ENCODE measurements at places on chromosomes 16 and 17.

DNA sequence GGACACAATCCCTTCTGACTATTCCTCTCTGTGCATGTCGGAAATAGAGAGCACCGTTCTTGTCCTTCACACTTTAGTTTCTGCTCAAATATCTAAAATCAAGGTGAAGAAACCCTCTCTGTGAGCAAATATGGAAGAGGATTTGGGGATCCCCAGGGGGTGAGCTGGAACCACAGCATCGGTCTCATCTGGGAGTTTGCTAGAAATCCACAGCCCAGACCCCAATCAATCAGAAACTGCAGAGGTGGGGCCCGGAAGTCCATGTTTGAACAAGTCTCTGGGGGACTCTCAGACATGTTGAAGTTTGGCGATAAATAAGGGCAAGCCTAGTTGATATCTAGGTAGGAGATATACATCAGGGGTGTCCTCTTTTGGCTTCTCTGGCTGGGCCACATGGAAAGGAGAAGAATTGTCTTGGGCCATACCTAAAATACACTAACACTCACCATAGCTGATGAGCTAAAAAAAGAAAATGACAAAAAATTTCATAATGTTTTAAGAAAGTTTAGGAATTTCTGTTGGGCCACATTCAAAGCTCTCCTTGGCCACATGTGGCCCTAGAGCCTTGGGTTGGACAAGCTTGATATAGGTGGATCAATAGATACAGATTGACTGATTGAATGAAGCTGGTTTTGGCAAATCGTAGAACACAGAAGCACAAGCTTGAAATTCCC is 168.0 kb upstream of the FOXF1 start:
- DNase-seq, result no peak

GRCh38 chr17:29746669-29747068 is 124.0 kb upstream of the CORO6 start:
- no peak for DNase-seq

DNA sequence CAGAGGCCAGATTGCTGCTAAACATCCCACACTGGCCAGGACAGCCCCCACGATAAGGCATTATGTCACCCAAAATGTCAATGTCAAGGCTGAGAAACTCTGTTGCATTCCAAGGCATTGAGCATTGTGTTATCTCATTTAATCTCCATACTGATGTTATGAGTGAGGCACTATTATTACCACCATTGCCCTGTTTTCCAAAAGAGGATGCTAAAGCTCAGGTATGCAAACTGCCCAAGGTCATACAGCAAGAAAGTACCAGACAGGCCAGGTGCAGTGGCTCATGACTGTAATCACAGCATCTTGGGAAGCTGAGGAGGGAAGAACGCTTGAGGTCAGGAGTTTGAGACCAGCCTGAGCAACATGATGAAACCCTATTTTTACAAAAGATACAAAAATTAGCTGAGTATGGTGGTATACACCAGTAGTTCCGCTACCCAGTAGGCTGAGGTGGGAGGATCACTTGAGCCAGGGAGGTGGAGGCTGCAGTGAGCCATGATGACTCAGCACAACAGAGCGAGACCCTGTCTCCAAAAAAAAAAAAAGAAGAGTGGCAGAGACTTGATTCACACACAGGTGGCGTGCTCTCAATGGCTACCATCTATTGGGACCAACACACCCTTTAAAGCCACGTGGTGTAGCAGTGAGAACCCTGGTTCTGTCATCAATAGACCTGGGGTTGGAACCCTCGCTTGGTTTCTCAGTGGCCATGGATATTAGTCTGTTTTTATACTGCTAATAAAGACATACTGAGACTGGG is 58.8 kb upstream of the GRIN2A start:
- no peak for DNase-seq

- no peak for DNase-seq
These were observed 77.5 kb downstream of the USP32 start for GRCh38 chr17:60314423-60314822.

GRCh38 chr17:32490101-32490482 is 3.3 kb downstream of the CDK5R1 start:
- DNase-seq, result no peak

GRCh38 chr17:50447870-50448595 is 20.6 kb downstream of the CHAD start:
- DNase-seq, result peak; percentile 25

DNA sequence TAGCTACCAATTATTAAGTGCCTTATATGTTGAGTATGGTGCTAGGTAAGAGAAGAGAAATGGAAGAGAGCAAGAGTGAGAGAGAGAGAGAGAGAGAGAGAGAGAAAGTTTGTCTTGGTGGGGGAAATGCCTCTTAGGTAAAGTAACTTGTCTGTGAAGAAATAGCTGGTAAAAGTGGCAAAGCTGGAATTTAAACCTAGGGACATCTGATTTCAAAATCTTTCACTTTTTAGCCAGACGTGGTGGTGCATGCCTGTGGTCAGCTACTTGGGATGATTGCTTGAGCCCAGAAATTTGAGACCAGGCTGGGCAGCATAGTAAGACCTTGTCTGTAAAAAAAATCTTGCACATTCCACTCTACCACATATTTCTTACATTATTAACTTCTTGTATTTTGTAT is 23.0 kb upstream of the CDR2 start:
- DNase-seq, result no peak

DNA sequence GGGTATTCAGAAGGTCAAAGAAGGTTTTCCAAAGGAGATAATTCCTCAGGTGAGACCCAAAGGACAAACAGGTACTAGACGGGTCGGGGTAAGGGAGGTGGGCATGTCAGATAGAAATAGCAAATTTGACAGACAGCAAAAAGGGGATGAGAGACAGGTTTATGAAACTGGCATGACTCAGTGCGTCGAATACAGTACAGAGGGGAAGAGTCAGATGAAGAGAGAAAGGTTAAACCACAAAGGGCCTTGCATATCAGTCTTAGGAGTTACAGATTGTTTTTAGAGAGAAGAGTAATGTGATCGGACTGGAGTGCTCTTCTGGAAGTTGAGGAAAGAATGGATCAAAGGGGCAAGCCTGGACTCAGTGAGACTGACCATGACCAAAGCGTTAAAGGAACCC is 88.4 kb downstream of the ZZEF1 start:
- no peak for DNase-seq

DNA sequence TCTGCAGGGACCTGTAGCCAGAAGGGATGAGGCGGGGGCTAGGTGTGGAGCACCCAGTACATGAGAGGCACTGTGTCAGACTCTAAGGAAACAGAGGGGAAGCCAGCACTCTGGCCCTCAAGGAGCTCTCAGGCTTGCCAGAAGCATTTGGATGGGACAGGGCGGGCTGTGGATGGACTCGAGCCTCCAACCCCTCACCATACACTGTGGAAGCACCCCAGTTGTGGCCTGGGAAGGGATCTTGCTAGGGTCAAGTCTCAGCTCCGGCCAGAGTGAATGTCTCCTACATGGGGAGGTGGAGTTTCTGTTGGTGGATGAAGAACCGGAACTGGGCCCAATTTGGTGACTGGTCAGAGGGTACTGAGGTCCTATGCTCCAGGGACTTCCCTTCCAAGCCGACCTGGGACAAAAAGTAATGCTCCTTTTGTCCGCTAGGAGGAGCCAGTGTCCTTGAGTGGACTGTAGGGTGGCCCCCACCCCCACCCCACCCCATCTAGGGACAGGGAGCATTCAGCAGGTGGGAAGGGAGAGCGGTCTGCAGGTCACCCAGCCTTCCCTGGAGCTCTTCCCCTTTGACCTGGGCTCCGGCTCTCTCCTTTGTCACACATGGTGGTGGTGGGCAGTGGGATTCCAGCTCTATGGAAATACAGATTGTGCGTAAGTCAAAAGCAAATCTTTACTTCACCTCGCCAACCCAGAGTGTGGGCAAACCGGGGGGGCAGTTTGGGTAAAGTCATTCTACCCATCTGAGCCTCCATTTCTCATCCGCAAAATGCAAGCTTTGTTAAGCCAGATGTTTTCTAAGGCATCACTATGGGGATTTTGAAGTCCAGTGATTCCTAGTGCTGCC is 20.4 kb upstream of the PHB1 start:
- DNase-seq, result no peak

GRCh38 chr17:6521586-6521985 is 34.8 kb downstream of the PITPNM3 start:
- DNase-seq, result no peak

DNA sequence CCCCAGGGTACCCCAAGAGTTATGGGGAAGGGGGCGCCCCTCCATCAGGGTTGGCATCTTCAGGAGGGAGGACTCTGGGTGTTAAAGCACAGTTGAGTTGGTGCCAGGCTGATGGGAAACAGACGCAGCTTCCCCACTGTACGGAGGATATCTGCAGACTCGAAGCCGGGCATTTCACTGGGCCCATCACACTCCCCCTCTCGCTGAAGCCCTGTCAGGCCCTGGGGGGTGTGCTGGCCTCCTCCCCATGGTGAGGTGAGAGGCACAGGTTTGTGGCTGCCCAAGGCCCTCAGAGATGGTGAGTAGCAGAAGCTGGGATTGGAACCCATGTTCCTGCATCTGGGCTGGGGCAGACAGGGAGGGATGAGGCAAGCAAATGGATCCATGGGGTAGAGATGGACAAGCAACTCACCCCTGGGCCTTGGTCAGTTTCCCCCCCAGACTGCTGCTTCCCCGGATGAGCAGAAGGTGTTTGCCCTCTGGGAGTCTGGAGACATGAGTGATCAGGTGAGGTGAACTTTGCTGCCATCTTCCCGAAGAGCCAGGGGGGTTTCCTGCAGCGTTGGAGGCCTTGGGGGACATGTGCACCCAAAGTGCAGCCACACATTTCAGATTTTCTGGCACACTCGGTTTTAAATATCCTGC is 31.0 kb downstream of the POLR3E start:
- no peak for DNase-seq

DNA sequence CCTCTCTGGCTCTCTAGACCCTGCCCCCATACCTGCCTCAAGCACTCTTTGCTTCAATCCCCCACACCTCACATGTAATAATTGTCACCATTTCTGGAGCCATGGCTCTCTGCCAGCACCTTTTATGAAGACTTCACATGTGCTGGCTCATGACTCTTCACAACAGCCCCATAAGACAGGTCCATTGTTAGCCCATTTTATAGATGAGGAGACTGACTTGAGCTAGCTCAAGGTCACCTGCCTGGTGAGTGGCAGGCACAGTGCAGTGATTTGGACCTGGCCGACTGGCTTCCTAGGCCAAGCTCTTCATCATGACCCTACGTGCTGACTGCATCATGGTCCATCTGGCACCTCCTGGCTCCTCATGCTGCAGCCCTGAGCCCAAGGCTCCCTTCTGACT is 25.0 kb downstream of the FAM20A start:
- no peak for DNase-seq

GRCh38 chr17:20243524-20243923 is 223.8 kb downstream of the LGALS9B start:
- no peak for DNase-seq

- DNase-seq, result peak; percentile 47
These were observed at the start of gene TELO2 for GRCh38 chr16:1492923-1493745. TELO2 (plus strand) TSS chr16:1493360; CDS start chr16:1494282, 922 bp downstream.

GRCh38 chr16:4318451-4318910 is 2.6 kb downstream of the GLIS2 start:
- DNase-seq, result no peak

GRCh38 chr17:67585077-67585602 is 132.6 kb upstream of the NOL11 start:
- peak; percentile 96 for DNase-seq

GRCh38 chr17:68291836-68292688 is 767 bp downstream of the ARSG start:
- DNase-seq, result no peak

DNA sequence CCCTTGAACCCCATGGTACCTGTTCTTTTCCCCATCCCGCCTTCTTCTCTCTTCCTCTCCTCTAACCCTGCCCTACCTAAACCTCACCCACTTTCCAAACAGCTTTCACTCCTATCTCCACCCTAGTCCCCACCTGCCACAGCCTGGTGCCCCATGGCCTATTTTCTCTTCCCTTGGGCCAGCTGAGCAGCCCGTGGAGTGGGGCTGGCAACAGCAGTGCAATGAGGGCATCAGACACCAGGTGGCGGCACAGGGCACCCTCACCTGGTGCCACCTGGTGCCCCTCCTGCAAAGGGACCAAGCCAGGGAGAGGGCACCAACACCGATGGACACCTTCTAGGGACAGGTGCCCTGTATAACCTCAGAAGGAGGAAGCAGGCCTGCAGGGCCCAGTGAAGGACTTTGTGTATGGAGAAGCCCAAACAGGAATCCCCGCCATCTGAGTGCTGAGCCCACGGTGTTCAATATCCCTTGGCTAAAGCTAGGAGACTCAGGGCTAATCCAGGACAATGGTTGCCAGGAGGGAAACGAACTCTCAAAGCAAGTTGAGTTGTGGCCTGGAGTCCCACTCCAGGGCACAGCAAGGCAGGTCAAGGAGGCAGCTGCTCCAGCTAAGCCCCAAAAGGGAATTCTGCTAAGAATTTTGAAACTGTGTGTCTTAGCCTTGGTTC is 4.0 kb upstream of the ABCC3 start:
- no peak for DNase-seq

GRCh38 chr17:17387017-17387497 is 83.9 kb downstream of the NT5M start:
- DNase-seq, result no peak

- DNase-seq, result no peak
These were observed 105.6 kb upstream of the TOM1L1 start for GRCh38 chr17:54795046-54795445.

DNA sequence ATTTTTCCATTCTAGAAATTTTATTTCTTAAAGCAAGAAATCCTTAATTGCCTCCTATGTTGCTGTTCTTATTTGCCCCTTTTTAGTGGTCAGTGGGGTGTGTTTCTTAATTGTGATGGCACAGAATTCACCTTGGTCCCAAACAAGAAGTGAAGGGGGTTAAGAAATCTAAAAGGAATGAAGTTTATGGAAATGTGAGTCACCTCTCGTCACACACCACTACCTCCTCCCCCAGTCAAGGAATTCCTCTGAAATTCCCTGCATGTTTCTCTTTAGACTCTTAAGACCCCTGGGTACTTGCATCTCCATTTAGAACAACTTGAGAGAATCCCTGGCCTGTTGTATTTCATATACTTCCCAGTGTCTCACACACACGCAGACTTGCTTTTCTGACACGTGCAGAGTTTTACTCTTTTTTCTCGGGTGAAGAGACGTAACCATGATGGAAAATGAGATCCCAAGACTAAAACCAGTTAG is 247.4 kb downstream of the PRKCA start:
- no peak for DNase-seq

- DNase-seq, result peak; percentile 14
These were observed 52.0 kb downstream of the CBFA2T3 start for GRCh38 chr16:88924834-88925539.

DNA sequence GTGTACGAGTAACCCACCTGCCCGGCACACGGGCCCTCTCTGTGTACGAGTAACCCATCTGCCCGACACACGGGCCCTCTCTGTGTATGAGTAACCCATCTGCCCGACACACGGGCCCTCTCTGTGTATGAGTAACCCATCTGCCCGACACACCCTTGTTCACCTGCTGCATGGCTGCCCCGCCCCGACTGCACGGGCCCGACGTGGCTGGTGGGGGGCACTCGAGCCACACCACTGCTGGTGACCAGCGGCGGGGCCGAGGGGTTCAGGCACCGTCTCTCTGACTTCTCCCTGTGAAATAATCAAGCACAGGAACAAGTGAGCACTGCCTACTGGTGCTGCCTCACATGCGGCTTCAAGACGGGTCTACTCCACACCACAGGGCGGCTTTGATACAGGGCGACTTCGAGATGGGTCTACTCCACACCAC is 22.1 kb downstream of the MAP1LC3B start:
- no peak for DNase-seq

- no peak for DNase-seq
These were observed 5.1 kb upstream of the CD300LD start for GRCh38 chr17:74597069-74597790.
